Activated CD8-positive, alpha-beta memory T cell treated with anti-CD3 and anti-CD28 coated beads for 24 hours (primary cell): ENCODE measurements at places on chromosomes 13 and 19.

GRCh38 chr13:83153848-83154247 lies 728.4 kb downstream of the SLITRK1 start:
- no peak for DNase-seq

DNA sequence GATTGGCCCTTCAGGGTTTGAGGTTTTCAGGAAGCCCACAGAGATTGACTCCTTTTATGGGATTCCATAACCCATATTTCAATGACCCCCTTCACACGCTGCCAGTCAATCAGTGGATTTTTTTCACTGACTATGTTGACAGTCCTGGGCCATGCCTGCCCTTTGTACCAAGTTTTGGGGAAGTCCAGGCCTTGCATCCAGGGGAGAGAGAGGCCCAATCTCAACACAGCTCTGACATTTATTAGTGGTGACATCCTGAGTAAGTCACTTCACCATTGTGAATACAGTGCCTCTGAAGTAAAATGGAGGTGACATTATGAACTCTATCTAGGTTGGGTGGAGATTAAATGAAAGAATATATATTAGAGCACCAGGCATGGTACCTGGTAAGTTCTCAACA lies 181.1 kb downstream of the NUFIP1 start:
- no peak for DNase-seq

DNA sequence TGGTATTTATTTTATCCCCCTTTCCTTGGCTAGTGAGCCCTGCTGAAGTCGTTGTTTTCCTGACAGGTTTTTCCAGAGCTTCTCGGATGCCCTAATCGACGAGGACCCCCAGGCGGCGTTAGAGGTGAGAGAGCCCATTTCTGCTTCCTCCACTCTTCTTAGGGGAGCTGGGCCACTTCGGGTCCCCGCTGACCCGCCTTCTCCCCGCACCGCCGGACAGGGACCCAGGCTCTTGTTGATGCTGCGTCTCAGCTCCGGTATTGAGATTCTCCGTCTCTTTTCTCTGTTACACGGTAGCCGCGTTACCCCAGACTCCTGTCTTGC lies 306 bp downstream of the SUGT1 start:
- no peak for DNase-seq

GRCh38 chr13:54647275-54647674 lies 1618.7 kb downstream of the OLFM4 start:
- DNase-seq, result no peak

GRCh38 chr13:30391956-30392680 lies 30.2 kb upstream of the UBE2L5 start:
- no peak for DNase-seq

DNA sequence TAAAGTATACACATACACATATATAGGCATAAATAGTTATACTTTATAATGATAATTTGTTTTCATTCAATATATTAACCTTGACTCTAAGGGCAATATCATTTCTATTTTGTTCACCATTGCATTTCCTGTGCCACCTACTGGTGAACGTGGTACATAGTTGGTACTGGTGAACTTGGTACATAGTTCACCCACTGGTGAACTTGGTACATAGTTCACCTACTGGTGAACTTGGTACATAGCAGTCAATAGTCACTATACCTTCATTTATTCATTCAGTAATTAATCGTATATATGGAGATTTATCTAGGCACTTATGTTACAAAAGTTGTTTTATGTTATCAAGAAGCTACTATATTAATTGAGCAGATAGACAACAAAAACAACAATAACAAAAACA lies 172.6 kb upstream of the ATXN8OS start:
- DNase-seq, result no peak

DNA sequence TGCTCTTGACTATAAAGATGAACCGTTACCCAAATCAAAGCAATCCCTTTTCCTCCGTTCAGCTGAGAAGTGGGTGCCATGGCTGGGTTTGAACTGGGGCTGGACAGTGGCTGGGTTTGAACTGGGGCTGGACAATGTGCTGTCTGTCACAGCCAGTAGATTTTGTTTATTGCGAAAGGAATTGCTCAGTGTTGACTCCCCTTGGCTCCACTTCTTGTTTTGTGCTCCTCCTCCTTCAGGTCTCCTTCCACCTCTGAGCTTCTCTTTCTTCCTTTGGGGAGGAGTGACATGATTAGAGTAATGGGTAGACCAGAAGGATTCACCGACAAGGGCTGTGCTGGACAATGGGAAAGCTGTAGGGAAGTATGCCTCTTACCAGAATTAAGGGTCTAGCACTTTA lies 19.4 kb upstream of the MBNL2 start:
- DNase-seq, result no peak

DNA sequence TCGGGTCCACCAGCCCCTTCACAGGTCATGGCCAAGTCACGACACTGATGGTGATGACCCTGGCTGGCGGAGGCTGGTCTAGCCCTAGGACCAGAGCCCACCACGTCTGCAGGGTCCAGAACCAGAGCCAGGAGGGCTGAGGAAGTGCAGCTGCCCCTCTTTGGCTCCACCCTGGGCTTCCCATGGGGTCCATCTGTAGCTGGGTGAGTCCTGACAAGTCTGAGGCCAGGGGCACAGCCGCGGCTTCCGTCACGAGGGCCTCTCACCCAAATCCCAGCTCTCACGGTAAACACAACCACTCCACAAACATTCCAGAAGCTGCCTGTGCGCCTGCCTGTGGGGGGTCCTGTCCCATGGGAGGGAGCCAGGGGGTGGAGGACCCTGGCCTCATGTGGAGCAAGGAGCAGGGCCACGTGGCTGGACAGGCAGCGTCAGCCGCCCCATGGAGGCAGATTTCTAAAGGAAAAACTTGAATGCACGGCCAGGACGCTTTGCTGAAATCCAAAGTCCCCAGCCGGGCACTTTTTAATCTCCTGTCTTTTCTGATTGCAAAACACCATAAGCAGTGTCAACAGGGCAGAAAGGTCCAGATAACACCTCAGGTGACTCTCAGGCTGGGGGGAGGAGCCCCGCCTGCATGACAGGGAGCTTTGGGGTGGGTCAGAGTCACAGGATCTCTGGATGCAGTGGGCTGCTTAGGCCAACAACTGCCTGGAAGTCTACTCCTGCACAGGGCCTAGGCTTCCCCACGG lies 29.9 kb downstream of the CEBPG start:
- DNase-seq, result no peak

DNA sequence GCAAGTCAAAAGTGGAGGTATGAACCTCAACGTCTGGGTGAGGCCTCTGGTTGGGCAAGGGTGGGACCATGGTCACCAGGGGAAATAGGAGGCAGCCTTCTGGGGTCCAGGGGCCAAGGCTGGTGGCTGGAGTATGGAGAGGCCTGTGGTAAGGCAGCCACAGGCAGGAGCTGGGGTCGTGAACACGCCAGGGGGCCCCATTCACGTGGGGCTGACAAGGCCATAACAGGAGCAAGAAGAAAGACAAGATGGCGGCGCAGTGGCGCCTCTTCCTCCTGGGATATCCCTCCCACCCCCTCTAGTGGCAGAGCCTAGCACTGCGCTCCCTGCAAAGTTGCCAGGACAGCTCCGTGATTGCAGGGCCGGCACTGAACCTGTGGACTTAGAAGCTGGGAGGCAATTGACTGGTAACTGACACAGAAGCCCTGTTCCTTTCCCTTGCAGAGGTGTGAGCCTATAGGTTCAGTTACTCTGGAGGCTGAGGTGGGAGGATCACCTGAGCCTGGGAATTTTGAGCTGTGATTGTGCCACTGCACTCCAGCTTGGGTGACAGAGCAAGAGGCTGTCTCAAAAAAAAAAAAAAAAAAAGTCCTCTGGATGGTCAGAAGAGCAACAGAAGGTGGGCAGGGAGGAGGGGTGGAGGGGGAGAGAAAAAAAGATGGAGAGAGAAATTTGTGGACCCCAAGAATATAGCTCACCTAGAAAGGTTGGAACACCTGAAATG lies 19.7 kb upstream of the EDDM13 start:
- peak; percentile 88 for DNase-seq

- no peak for DNase-seq
Measured at GRCh38 chr19:31955884-31956283, 389.5 kb upstream of the ZNF507 start.

DNA sequence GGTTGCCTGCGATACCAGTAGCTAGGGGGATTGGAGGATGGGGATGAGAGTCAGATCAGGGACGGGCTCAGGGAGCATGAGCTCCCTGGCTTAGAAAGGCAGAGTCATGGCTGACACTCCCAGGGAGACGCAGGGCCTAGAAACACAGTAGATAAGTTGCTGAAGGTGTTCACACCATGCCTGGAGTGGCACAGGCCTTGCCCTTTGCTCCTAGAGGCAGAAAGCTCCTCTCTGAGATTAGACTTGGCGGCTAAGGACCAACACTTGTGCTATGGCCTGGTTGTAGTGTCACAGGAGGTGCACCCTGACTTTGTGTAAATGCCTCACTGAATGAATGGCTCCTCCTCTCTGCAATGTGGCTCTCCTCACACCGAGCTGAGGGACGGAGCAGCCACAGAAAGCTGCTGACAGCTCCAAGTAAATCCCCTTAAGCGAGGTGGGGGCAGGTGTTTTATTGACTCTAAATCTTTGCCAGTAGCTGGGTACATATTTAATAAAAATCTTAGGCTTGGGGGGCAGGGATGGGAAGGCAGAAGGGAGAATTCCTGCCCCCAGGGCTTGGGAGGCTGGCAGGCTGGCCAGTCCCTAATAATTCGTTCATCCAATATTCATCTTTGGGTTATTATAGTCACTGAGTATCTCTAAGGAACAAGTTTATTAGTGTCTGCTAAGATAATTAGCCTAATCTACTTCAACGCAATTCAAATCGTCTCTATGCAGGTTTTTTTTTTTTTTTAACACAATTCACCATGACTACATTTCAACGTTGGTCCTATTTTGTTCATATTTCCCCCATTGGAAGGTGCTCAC lies 54.9 kb downstream of the SIAH3 start:
- DNase-seq, result no peak

DNA sequence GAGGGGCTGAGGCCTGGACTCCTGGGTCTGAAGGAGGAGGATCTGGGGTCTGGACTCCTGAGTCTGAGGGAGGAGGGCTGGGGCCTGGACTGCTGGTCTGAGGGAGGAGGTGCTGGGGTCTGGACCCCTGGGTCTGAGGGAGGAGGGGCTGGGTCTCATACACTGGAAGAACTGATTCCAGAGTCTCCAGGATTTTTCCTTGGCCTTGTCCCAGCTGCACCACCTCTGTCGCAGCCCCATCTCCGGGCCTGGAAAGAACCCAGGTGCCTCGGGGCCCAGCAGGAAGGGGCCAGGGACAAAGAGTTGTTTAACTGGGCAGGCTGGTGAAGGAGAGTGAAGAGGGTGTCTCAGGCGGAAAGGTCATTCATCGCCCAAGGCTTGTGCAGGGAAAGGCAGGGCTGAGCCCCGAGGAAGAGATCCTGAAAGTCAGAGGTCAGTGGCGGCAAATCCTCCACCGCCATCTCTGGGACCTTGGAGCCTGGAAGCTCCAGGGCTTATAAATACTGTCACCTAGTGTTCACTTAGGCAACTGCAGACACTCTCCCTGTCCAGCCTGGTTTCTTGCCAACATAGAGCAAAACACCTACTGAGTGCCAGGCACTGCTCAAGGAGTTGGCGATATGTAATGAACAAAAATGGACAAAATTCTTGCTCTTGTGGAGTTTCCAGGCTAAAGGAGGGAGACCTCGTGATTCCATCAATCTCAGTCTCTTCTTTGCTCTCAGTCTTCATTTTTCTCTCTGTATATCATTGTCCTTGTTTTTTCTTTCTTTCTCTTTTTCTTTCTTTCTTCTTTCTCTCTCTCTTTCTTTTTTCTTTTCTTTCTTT lies 4.4 kb upstream of the KCNN4 start:
- peak; percentile 77 for DNase-seq

GRCh38 chr13:49579501-49579900 lies 5.9 kb downstream of the RCBTB1 start:
- no peak for DNase-seq

GRCh38 chr19:38033658-38034491 lies 126.9 kb downstream of the SIPA1L3 start:
- no peak for DNase-seq

DNA sequence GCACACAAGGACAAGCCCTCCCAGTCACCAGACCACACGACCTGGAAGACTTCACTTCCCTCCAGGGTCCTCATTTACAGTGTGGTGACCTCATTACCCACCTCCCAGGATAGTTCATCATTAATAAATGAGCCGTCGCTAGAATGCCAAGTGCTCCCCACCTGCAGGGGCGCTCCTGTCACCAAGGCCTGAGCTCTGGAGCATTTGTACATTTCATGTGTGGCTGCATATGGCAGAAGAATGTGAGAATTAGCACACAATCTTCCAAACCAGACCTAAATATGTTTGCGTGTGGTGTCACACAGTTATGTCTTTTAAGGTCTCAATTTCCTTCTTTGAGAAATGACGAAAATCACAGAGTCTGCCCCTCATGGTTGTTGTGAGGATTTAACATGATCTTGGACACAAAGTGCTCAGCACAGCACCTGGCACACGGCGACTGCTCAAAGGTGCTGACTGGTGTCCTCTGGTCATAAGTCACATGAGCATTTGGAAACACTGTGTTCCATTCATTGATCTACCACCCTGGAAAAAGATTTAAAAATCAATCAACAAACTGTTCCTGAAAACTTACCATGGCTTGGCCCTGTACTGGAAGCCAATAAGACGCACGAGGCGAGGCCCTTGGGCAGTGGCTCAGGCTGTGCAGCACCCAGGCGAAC lies 150.6 kb upstream of the SPACA7 start:
- no peak for DNase-seq

DNA sequence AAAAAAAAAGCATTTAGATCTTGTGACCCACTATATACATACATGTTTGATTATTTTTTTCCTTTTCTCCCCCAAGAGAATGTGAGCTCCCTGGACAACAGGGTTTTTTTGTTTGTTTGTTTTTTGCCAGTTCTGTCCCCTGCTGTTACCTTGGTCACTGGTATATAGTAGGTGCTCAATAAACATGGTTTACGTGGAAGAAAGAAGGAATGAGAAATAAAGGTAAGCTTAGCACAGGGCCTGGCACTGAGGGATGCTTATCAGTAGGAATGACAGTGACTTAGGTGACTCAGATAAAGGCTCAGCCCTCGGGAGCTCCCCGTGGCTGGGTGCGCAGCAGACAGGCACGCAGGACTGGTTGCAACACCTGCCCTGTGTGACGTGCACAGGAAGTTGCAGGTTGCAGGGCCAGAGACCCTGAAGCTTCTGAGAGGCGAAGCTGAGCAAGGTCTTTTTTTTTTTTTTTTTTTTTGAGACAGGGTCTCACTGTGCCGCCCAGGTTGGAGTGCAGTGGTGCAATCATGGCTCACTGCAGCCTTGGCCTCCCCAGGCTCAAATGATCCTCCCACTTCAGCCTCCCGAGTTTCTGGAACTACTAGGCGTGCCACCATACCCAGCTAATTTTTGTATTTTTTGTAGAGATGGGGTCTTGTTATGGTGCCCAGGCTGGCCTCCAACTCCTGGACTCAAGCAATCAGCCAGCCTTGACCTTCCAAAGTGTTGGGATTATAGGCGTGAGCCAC lies 10.3 kb upstream of the PAK4 start:
- no peak for DNase-seq

DNA sequence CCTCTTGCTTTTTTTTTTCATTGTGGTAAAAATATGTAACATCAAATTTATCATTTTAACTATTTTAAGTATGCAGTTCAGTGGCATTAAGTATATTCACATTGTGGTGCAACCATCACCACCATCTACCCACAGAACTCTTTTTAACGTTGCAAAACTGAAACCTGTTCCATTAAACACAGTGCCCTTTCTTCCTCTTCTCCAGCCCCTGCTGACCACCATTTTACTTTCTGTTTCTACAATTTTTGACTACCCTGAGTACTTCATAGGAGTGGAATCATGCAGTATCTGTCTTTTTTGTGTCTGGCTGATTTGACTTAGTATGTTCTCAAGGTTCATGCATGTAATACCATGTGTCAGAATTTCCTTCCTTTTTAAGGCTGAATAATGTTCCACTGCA lies 153.1 kb downstream of the FGF9 start:
- DNase-seq, result no peak

- peak; percentile 74 for DNase-seq
Measured at GRCh38 chr19:14113762-14114414, 3.7 kb downstream of the PRKACA start.

GRCh38 chr19:46530636-46531035 lies 35.0 kb upstream of the PNMA8B start:
- no peak for DNase-seq
